Stimulated activated CD8-positive, alpha-beta memory T cell treated with anti-CD3 and anti-CD28 coated beads, Interleukin-4, amount 100 ng/mL, for 24 hours (primary cell): ENCODE measurements at places on chromosomes 5 and 9.

DNA sequence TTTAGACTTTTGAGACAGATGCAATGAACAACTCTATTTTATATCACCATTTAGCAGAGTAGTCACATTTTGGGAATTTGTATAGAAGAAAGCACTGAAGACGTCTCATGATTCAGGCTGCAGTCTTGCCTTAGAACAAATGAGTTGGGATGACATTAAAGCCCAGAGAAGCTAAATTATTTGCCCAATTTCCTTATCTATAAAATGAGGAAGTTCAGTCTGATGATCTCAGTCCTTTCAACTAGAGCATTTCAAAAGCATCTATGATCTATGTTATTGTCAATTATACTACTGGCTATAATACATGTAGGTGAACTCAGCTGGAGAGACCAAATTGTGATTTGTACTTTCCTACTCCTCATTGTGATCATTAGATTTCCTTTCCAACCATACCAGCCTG is 154.1 kb downstream of the OSTF1 start:
- no peak for DNase-seq

DNA sequence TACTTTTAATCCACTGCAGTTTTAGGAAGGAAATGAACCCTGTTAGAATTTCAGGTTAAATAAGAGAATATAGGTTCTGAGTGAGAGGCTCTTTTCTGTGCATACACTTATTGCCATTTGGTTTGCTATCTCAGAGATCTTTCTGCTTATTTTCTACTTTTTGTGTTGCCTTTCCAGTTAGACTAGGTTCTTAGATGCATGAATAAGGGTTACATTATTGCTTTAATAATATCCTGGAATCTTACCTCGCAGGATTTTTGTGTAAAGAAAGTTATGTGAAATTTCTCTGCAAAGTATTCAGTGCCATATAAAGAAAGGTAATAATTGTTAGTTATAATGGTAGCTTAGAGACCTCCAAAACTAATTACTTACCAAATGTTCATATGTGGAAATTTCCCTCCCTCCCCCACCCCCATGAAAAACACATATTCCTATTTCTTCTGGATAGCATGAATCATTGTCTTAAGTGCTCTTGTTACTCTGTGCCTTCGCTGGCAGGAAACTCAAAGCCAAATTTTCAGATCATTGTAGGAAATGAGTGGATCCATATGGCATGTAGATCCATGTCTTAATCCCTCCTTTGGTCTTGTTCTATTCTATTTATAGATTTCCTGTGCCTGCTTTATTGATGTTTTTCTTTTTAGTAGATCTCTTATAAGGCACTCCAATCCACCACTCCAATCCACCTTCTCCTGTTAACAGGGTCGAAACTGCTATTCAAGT is 2.7 kb upstream of the APBA1 start:
- no peak for DNase-seq

DNA sequence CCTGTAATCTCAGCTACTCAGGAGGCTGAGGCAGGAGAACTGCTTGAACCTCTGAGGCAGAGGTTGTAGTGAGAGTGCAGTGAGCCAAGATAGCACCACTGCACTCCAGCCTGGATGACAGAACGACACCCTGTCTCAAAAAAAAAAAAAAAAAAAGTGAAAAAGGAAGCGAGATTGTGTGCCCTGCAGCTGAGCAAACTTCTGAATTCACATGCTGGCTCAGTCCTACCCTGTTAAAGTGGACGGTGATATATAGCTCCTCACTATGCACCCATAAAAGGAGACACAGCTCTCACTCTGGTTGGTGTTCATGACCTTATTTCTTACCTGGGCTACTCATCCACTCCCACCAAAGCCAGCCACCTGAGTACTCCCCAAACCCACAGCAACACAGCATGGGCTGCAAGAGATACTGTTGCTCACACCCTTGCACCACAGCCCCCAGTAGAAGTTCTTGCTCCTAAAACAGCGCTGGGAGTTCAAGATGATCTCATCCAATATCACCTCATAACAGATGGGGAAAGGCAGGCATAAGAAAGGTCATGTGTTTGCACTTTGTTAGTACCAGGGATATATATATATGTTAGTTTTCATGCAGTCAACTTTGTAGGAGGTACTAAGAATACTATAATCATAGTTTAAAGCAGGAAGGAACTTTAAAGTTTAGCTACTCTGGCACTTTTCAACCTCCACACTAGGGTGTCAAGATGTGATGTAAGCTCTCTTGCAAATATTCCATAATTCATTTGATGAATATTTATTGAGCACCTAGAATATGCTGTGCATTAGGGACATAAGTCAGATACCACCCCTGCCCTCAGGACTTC is 4.0 kb downstream of the TTLL11 start:
- no peak for DNase-seq

- DNase-seq = no peak
Measured at GRCh38 chr5:113232221-113232620, 202.6 kb downstream of the TSSK1B start.

- DNase-seq = no peak
Measured at GRCh38 chr5:10122076-10122726, 127.5 kb downstream of the ATPSCKMT start.

GRCh38 chr9:97858826-97859225 is 5.8 kb downstream of the FOXE1 start:
- no peak for DNase-seq

DNA sequence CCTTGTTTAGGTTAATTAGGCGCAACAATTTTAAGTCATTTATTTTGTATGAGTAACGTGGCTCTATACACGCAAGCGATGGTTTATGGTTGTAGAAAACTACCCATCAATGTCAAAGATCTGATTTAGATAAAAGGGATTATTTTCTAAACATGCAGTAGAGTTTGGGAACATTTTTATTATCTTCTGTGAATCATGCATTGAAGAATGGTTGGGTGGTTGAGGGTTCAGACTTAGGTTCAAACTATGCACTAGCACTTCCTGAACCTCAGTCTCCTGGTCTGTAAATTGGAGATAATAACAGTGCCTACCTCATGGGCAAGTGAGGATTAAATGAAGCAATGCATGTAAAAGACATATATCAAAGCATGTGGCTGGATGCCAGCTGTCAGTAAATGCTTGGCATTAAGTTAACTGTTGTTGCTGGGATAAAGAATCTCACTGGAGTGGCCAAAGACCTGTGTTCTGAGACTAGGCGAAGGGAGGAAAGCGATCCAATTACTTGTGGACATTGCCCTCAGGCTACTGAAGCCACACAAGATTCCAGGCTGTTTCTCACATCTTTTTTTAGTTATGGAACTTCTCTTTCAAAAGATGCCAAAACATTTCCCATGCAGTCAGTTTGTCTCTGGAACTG is 1.1 kb upstream of the OTULINL start:
- DNase-seq = no peak

GRCh38 chr5:156974328-156974727 is 11.3 kb upstream of the TIMD4 start:
- no peak for DNase-seq

GRCh38 chr5:53478411-53479044 is 1.9 kb upstream of the FST start:
- DNase-seq = no peak

- no peak for DNase-seq
Measured at GRCh38 chr5:172692981-172693380, 51.9 kb downstream of the NEURL1B start.

DNA sequence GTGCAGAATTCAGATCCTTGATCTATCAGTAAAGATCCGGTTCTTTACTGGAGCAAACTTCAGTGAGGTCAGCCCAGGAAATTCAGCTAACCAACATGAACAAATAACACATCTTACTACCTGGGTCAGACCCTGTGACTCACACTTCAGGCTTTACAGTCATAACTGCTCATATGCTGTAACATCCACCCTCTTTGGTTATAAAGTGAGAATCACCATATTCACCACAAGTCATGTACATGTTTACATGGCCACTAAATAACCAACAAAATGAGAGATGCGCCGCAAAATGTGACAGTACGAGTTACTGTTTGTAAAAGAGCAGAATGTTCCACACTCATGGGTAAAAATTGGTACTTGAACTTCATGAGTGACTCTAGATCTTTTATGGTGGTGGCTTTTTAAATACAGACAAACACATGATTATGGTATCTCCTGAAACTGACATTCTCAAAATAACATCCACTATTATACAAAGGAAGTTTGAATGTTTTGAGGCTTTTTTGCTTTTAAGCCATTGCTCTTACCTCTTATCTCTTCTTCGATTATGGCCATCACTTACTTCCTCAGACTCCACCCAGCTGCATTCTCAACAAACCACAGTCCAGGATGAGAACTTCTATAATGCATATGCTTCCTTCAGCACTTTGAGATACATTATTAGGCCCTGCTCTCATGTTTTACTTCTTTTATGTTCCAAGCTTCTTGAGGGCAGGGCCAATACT is 516.6 kb downstream of the RAB3C start:
- peak; percentile 1 for DNase-seq

DNA sequence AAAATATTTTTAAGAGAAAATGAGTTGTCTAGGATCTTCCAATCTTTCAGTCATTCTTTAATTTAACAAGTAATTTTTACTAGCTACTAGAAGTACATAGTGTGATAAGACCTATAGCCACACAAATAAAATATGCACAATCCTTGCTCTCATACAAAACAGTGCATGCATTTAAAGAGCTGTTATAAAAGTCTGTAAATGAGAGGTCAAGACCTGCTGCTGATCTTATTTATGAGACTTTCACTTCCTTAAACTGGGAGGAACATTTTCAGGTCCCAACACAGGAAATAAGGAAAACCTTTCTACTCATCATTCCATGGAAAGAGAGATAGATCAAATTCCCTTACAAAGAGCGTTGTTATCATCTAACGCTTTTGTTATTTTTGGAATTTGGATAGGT is 54.2 kb upstream of the PAM start:
- no peak for DNase-seq

DNA sequence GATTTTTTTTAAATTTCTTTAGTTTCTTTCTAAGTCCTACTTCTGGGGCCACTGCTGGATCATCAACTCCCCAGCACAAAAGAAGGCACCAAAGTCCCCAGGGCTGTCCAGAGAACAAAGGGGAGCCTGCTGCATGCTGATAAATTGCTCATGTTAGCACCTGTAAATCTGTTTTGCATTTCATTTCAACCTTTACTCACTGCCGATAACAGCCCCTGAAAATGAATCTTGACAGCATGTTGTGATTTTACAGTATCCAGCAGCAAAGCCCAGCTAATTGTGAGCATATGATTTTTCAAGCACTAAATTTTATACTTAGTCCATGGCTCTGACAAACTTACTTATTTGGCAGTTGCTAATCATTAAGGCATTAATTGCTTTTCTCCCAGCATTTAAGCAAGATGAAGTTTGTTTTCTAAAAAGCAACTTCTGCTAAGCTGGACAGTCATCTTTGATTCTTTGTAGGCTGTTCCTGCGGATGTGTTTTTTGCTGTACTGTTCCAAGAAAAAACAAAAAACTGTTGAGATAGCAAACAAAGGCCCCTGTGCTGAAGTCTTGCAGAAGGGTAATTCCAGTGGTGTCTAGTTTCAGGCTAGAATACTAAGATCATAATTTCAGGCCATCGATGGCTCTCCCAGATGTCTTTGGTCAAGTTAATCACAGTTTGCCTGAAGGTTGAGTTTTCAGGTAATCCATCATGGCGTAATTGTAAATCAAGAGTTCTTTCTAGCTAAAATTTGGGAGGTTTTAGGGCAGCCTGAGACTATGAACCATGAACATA is 73.1 kb upstream of the GAS1 start:
- DNase-seq = no peak

- no peak for DNase-seq
Measured at GRCh38 chr9:90801241-90801972, at the start of gene SYK. SYK (plus strand) TSS chr9:90801819; CDS start chr9:90843899, 42,080 bp downstream.

DNA sequence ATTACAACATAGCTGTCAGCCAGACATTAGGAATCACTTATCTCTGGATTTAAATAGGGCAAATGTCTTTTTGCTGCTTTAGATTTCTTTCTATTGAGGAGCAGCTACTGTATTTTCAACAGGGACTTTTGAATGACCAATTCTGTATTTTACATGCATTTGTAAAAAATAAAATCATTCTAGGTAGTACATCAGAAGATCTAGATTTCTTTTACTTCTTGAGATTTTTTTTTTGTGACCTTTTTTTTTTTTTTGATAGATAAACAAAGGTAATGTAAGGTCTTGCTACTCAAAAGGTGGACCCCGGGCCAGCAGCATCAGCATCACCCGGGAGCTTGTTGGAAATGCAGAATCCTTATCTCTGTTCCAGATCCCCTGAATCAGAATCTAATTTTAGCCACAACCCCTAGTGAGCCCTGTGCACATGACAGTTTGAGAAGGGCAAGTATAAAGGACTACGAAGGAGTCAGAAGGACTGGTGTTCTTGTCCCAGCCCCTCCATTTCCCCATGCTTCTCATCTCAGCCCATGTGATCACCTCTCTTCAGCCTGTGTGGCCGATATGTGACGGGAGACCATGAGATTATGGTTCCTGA is 37.7 kb upstream of the CKMT2 start:
- no peak for DNase-seq

- no peak for DNase-seq
Measured at GRCh38 chr5:58993461-58993860, 410.6 kb downstream of the RAB3C start.

- DNase-seq = no peak
Measured at GRCh38 chr9:78958892-78959291, 612.9 kb upstream of the TLE4 start.

- no peak for DNase-seq
Measured at GRCh38 chr9:121691890-121692289, 40.5 kb downstream of the DAB2IP start.

DNA sequence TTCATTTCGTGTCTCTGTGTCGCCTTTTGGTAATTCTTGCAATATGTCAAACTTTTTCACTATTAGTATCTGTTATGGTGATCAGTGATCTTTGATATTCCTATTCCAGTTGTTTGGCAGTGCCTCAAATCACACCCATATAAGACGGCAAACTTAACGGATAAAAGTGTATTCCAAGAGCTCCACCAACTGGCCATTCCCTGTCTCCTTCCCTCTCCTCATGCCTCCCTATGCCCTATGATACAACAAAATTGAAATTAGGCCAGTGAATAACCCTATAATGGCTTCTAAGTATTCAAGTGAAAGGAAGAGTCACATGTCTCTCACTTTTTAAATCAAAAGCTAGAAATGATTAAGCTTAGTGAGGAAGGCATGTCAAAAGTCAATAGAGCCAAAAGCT is 74.8 kb downstream of the CDK5RAP2 start:
- DNase-seq = no peak

- DNase-seq = no peak
Measured at GRCh38 chr5:6273090-6273735, 105.1 kb downstream of the MED10 start.

- no peak for DNase-seq
Measured at GRCh38 chr5:1827886-1828397, 26.7 kb downstream of the NDUFS6 start.

- no peak for DNase-seq
Measured at GRCh38 chr5:174003795-174004194, 14.8 kb downstream of the C5orf47 start.

DNA sequence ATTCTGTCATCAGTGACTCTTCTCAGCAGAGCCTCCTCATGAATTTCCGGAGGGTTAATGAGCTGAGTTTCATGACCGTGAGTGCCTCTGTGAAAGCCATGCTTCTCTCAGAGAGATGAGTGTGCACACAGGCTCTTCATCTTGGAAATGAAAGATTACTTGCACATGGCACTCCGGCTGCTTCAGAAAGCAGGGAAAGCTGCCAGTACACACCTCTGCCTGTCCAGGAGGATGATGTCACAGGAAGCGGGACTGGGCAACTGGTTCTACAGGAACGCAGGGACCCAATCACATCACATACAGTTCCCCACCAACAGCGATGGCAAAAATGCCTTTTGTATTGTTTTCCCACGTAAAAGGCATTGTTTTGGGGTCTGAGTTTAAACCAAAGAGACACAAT is 286.0 kb upstream of the DAP start:
- no peak for DNase-seq
